ENCODE measurements at places on chromosomes 7 and 10. TPM values are rescaled to one million over a fixed set of nuclear protein-coding genes. Genes with fewer than 3 reads are reported as not detected.
A peak's percentile ranks its signal among the peaks of the same experiment; 100 is the strongest.

GRCh38 chr7:77799078-77799964 is 748 bp downstream of the PHTF2 start:
- peak; percentile 55 for DNase-seq
- H3K36me3 ChIP-seq, result no peaks in the 10 kb centered on the region

GRCh38 chr7:124444696-124445480 is 320.7 kb downstream of the GPR37 start:
- H3K27ac ChIP-seq, result no peak overlapping the region
- no peak overlapping the region for H3K4me3 ChIP-seq
- H3K27me3 ChIP-seq, result no peaks in the 10 kb centered on the region
- H3K4me1 ChIP-seq, result no peaks in the 10 kb centered on the region

GRCh38 chr10:74084955-74085354 is 65.7 kb downstream of the AP3M1 start:
- H3K4me3 ChIP-seq, result no peak overlapping the region
- H3K27ac ChIP-seq, result no peak overlapping the region
- DNase-seq, result no peak

Gene CAV2
- 97.6 TPM for total RNA-seq

DNA sequence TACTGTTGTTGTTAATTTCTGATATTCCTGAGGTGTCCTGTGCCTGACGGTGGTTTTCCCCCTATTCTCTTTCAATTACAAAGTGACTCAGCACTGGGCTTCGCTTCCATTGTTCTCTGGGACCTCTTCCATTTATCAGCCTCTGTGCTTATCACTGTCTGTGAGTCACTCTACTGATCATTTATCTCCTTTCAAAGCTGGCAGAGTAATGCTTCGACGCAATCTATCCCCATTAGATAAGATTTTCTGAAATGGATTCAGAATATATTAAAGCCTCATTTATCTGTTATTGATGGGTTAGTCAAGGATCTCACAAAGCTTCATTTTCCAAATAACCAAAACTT is 679.2 kb downstream of the SDK1 start:
- no peak for DNase-seq
- no peak overlapping the region for H3K4me3 ChIP-seq
- H3K27ac ChIP-seq, result no peak overlapping the region
- H3K4me1 ChIP-seq, result no peaks in the 10 kb centered on the region
- no peaks in the 10 kb centered on the region for H3K36me3 ChIP-seq

GRCh38 chr10:73887294-73888039 is 13.1 kb upstream of the CAMK2G start:
- no peaks in the 10 kb centered on the region for H3K36me3 ChIP-seq
- H3K4me3 ChIP-seq, result no peak overlapping the region
- H3K27me3 ChIP-seq, result no peaks in the 10 kb centered on the region

Gene ITIH5
- total RNA-seq, result 54.1 TPM

- H3K4me1 ChIP-seq, result no peaks in the 10 kb centered on the region
- no peaks in the 10 kb centered on the region for H3K36me3 ChIP-seq
- H3K27ac ChIP-seq, result no peak overlapping the region
- no peak for DNase-seq
- H3K27me3 ChIP-seq, result no peaks in the 10 kb centered on the region
These were observed 49.6 kb downstream of the LGI1 start for GRCh38 chr10:93807371-93807770.

Gene TMEM229A
- total RNA-seq, result not detected

GRCh38 chr10:87092861-87093631 is 1.6 kb downstream of the GLUD1 start:
- peak overlapping the region; percentile 99 for H3K27ac ChIP-seq
- H3K36me3 ChIP-seq, result no peaks in the 10 kb centered on the region
- DNase-seq, result no peak
- H3K4me1 ChIP-seq, result no peaks in the 10 kb centered on the region
- peak overlapping the region; percentile 93 for H3K4me3 ChIP-seq
- H3K27me3 ChIP-seq, result no peaks in the 10 kb centered on the region
